ENCODE measurements at places on chromosomes 6 and 20.

DNA sequence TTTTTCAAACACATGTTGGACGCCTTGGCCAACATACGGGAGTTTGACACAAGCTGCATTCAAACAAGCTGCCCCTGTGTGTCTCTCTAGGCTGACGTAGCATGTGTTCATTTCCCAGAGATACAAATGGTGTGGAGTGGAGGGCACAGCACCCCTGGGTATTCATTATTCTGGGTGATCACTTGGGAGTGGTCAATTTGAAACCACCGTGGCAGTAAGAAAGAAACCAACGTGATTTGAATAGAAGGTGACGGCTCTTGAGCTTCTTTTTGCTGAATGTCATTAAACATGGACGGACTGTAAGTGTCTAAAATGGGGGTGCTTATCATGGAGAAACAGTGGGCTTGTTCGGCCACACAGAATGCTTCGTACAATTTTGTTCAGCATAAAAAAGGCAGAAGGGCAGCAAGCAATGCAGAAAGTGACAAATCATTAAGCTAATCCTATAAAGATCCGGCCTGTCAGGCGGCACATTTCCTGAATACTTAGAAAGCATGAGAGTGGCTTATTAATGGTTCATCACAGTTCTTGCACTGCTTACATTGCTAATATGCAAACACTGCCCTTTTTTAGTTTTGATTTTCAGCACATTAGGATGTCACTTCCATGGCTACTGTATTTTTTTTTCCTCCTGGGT is 1261.9 kb upstream of the CITED2 start:
- no peak for DNase-seq

- no peak for DNase-seq
Observed at GRCh38 chr6:157188213-157188612, 135.1 kb downstream of the TMEM242 start.

- DNase-seq = no peak
Observed at GRCh38 chr6:134131530-134132139, 79.2 kb upstream of the SLC2A12 start.

- no peak for DNase-seq
Observed at GRCh38 chr6:151175662-151176445, 63.9 kb upstream of the AKAP12 start.

DNA sequence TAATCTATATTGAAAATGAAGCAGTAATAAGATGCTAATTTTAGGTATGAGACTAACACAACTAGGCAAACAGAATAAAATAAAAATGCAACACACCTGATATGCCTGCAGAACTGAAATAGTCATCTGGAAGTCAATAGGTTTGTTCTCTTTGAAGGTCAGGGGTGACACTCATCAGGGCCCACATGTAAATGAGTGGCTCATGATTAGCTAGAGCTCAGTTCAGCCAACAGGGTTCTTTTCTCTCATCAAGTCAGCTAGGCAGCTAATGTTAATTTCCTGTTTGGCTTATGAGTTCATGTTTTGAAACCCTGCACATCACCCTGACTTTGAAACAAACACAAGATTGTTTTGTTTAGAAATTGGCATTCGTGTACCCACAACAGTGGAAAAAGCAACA is 23.8 kb downstream of the SMLR1 start:
- DNase-seq = no peak

DNA sequence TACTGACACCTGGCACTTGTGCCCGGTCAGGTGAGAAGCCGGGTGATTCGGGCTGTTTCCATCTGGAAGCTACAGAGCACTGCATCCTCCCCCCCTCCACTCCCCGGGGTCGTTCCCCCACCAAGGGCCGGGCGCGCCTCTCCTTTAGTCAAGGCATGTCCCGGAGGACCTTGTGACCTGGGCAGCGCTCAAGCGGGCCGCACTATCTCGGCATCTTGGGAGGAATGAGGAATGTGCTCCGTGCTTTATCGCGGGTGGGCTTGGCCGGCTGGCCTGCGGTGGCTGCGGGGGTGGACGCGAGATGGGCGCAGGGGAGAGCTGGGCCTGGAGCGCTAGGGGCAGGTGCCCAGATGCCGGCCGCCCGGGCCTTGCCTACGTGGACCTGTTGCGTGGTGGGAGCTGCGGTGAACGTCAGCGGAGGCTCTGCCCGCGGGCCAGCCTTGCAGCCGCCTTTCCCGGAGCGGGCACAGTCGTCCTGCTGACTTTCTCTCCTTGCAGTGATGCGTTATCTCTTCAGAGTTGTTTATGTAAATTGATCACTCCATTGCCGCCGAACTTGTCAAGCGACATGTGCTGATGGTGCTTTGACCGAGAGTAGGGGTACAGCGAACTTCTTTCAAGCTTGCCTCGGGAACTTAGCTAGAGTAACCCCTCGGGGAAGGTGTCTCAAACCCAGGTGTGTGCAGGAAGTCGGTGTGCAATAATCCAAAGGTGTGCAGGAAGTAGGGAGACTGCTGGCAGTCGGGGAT is 1.1 kb downstream of the LRRC1 start:
- no peak for DNase-seq

GRCh38 chr6:73636048-73636447 is 17.7 kb downstream of the SLC17A5 start:
- no peak for DNase-seq

DNA sequence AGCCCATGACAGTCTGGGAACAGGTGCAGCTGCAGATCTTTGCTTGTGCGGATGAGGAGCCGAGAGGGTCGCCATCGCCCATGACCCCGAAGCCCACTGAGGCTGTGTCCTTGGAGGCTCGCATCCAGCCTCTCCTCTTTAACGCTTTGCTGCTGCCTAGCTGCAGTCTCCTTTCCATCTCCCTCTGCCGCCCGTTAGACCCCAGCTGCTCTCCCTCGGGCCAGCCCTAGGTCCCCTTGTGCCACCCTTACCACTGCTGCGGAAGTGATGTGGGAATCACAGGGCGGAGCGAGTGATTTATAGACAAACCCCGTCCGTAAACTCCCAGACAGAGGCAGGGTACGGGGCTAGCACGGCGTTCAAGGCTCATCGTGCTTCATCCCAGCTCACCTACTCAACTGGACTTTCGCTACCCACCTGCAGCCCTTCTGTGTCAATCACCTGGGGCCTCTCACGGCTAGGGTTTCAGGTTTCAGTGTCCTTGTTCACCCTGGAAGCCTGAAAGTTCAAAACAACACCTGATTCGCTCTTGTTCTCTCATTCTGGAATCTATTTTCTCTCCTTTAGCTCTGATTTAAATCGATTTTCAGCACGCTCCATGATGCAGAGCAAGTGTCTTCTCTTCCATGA is 76.1 kb downstream of the PAX1 start:
- DNase-seq = no peak

GRCh38 chr6:125631165-125631564 is 118.3 kb upstream of the HEY2 start:
- no peak for DNase-seq

- no peak for DNase-seq
Observed at GRCh38 chr20:43904827-43905177, 9.8 kb upstream of the TOX2 start.

DNA sequence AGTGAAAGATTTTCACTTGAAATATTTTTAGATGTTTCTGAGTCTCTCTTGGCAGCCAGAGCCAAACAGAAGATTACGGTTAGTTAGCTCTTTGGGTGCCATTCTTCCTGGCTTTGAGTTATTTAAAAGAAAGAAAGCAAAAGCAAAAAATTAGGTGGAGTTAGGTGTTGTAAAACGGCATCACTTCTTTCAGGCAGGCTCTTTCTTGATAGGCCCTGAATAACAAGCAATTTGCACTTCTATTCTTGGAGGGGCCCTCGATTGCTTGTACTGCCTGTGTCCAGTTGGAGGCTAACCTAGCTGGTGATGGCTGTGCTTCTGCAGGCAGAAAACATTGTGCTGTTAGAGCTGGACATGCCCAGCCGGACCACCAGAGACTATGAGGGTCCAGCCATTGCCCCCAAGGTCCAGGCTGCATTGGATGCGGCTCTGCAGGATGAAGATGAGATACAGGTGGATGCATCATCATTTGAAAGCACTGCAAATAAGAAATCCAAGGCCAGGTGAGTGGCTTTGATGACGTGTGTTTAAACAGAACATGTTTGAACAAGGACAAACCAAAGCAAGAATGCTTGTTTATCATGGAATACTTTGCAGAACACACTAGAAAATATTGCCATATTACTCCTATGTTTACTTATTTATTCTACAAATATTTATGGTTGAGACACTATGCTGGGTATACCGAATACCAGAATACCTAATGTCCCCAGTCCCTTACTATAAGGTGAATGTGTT is 28.1 kb upstream of the ASXL1 start:
- no peak for DNase-seq

- no peak for DNase-seq
Observed at GRCh38 chr20:40686434-40686882, 2.6 kb downstream of the MAFB start.
